Foreskin keratinocyte (primary cell): ENCODE measurements at places on chromosomes 5 and 9.

DNA sequence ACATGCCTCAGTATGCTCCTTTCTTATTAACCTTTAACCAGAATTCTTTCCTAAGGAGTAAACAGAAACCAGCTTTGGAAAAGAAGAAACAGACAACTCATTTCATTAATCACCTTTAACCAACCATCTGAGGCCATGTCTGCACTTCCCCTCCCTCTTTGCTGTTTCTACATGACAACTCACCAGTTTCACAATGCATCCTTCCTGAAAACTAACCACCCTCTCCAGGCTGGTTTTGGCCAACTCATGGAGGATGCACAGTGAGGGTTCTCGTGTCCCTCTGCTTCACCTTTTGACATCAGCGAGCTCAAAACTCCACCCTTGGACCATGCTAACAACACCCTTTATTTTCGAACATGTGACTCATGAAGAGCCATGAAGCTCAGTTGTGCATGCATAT, 244.1 kb downstream of the ELAVL2 start:
- DNase-seq: peak; percentile 86

- no peak for DNase-seq
Measured at GRCh38 chr9:37620396-37620795, 28.0 kb upstream of the TOMM5 start.

GRCh38 chr9:71904076-71904475, 6.9 kb downstream of the ABHD17B start:
- DNase-seq: no peak

DNA sequence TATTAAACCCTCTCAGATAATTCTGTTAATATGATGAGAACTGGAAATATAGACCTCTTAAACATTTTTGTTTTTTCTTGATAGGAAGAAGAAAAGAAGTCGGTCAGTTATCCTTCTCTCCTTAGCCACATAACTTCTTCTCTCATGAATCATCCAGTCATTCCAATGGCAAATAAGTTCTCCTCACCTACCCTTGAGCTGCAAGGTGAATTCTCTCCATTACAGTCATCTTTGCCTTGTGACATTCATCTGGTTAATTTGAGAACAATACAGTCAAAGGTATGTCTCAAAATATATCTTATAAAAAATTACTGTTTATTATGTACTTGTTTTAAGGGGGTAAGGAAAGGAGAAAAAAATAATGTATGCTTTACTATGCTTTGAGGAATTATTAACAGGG, 165.3 kb downstream of the MAN2A1 start:
- DNase-seq: peak; percentile 55

GRCh38 chr9:96559339-96559943, 60.2 kb downstream of the CDC14B start:
- DNase-seq: no peak

GRCh38 chr5:112957036-112957808, 19.4 kb upstream of the DCP2 start:
- DNase-seq: no peak

- no peak for DNase-seq
Measured at GRCh38 chr5:36875051-36875789, 1.3 kb upstream of the NIPBL start.

- no peak for DNase-seq
Measured at GRCh38 chr5:176166427-176166826, 71.8 kb upstream of the SIMC1 start.

DNA sequence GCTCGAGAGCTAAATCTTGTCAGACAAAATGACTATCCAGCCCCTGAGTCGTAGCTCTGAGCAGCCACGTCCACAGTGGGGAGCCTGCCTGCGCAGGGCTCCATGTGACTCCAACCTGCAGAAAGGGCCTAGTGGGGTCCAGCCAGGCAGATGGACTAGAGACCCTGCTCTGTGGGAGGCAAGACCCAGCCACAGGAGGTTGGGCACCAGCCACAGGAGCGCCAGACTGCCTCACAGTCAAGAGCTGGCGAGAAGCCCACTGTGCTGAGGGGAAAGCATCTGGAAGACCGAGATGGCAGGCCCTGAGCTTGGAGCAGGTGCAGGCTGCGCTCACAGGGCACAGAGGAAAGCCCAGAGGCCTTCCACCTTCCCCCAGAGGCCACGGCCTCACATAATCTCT, 61.4 kb downstream of the C5orf15 start:
- no peak for DNase-seq

DNA sequence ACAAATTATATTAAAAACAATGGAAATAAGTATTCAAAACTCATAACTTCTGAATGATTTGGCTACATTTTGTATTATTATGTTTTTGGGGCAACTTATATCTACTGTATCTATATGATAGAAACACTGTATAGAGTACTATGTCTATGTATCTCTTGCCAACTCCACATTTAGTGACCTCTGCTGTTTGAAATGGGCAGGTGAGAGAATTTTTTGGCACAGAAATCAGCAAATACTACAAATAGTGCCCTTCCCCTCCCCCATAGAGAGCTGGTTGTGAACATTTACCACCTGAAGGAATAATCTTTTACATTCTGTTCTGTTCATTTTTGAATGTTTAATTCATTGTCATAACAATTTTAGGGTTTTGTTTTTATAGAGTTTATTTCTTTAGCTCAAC, 545.3 kb downstream of the PDE4D start:
- no peak for DNase-seq

DNA sequence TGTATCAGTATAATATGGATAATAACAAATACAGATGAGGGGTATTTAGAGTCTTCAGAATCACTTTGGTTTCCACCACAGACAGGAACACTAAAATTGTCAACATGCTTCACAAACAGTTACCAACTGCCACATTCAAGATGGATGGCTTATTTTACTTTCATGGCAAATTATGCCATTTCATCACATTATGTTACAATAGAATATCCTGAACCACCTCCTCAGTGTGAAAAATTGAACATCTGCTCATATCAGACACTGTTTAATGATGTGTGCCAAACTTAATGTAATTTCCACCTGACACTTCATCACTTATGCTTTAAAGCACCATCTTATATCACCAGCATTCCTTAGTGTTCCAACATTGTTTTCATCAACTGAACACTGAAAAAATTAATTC, 357.4 kb downstream of the KCNN2 start:
- DNase-seq: no peak

DNA sequence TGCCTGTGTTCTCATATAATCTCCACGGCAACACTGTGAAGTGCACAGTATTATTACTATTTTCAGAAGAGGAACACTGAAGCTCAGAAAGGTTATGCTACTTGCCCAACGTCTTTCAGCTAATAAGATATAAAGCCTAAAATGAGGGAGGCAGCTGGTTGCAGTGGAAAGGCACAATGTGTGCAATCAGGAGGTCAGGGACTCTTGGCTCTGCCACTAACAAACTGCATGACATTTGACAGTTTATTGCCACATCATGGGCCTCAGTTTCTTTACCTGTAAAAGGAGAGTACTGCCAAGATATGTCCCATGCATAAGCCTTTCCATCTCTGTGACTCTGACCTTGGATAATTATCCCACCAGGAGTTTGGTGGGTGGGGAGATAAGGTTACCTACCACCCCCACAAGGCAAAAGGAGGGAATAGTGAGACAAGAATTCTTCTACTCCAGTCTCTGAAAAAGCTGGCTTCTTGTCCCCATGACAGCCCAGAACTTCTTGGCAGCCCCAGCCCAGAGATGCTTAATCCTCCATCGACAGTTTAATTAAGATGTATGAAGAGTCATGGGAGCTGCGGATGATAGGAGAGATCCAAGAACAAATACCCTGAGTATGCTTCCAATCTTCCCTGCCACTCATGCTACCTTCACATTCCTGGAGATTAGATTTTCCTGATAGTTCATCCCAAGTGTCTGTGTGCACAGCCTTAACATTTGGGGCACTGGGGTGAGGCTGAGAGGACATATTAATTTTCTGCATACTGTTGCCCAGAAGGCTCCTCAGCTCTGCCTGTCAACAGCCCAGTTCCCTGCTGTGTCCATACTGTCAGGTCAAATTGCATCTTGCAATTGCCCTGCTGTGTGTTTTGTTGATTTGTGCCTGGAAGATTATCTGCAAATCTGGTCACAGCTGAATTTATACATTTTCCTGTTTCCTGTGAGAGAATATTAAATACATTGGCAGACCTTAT, 271.2 kb downstream of the FAM114A2 start:
- no peak for DNase-seq

DNA sequence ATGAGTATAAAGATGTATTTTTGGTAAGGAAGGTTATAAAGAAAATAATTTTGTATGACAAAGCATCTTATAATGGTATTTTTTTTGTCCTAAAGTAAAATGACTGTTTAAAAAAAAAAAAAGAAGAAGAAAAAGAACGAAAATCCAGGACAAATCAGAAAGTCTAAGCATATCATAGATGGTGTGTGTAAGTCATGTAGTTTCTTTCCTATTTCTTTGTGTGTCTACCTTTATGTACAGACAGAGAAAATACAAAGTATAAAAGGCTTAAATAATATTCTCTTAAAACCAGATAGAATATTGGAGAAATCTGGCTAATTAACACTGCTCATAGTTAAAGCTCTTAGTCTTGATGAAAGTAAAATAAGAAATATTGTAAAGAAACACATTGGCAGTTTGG, 7.7 kb downstream of the RIGI start:
- DNase-seq: no peak

GRCh38 chr5:40674661-40675235, 5.0 kb upstream of the PTGER4 start:
- DNase-seq: peak; percentile 91

GRCh38 chr5:5195128-5195918, 55.2 kb downstream of the ADAMTS16 start:
- DNase-seq: no peak

DNA sequence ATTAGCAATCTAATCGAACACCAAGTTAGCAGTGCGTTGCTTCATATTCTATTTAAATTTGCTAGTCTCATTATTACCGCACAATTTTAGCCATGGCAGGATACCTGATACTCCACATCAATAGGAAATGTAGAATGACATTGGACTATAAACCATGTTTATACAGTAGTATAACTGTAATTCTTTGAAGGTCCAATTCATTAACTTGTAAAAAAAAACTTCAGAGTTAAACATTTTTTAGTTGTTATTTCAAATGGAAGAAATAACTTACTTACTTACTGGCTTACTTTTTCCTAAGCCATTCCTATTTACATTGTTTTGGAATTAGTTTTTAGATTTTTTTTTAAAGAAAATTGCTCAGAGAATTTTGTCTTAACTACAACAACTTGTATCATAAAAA, 35.4 kb upstream of the ACOT12 start:
- DNase-seq: no peak

DNA sequence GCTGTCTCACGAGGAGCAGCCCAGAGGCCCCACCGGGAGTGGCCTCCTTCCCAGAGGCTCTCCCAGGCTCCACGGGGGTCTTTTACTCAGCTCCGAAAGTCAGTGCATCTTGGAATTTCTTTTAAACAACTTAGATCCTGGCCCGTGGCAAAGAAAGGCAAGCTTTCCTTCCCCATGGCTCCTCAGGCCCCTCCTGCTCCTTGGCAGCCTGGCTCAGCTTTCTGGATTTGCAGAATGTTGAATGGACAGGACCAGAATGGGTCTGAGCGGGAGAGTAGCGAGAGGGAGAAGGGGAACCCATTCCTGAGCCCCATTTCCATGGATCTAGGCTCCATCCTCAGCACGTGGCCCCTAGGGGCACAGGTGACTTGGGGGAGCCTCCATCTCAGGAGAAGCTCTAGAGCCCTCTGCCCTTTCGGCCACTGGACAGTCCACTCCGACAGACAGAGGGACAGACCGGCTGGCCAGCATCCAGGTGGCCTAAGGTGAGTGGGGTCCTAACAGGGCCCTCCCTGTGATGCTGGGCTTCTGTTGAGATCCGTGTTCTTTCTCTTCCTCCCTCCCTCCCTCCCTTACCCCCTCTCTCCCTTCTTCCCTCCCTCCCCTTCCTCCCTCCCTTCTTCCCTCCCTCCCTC, 173.9 kb upstream of the PPP1R26 start:
- no peak for DNase-seq

GRCh38 chr5:58708456-58708855, 125.6 kb downstream of the RAB3C start:
- DNase-seq: no peak

- DNase-seq: peak; percentile 88
Measured at GRCh38 chr9:109064963-109065702, 51.8 kb upstream of the CTNNAL1 start.

GRCh38 chr9:128558431-128559310, 6.3 kb downstream of the SPTAN1 start:
- DNase-seq: no peak

GRCh38 chr5:97143704-97144103, 1.3 kb upstream of the LIX1 start:
- no peak for DNase-seq

DNA sequence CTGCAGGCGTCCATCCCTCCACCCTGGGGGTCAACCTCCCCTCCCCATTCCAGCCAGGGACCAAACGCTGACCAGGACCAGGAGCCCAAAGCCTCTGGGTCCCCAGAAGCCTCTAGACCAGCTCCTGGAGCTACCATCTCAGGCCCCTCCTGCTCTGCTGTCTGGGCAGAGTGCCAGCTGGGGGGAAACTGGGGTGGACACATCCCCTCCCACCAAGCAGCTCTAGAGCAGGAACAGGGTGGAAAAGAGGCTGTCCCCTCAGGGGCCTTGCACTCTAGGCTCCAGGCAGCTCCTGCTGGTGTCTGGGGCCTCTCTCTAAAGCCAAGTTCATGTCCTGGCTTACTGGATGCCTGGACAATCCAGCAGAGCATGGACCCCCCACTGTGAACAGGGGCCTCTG, 4.4 kb downstream of the SSNA1 start:
- DNase-seq: no peak
